ENCODE measurements at places on chromosomes 2 and 18. TPM values are rescaled to one million over a fixed set of nuclear protein-coding genes. Genes with fewer than 3 reads are reported as not detected.
A peak's percentile ranks its signal among the peaks of the same experiment; 100 is the strongest.

GRCh38 chr18:44393406-44393805 lies 287.3 kb upstream of the SETBP1 start:
- H3K27ac ChIP-seq, result no peak overlapping the region
- H3K4me3 ChIP-seq, result no peak overlapping the region
- no peak for DNase-seq
- H3K4me1 ChIP-seq, result no peaks in the 10 kb centered on the region
- H3K27me3 ChIP-seq, result no peaks in the 10 kb centered on the region

DNA sequence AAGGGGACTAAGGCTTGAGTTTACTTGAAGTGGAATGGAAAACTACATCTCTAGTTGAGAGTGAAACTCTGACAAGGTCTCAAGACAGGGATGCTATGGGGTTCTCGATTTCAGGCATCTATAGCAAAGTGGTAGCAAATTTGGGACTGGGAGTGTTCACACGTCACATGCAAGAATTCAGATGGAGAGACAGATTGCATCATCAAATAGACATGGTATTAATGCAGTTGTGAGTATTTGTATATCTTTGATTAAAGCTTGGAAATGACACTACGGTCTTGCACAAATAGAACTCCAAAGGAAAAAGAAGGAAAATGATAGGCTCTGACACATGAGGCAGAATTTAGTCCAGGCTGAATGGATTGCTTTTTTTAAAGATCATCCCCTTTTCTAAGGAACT lies 1061.6 kb upstream of the FANCL start:
- H3K4me1 ChIP-seq, result no peaks in the 10 kb centered on the region
- no peak for DNase-seq
- H3K4me3 ChIP-seq, result no peak overlapping the region
- H3K27me3 ChIP-seq, result no peaks in the 10 kb centered on the region
- no peaks in the 10 kb centered on the region for H3K36me3 ChIP-seq

FAM110C gene
- 23.8 TPM for total RNA-seq

TSGA10 gene
- 35.0 TPM for total RNA-seq

POTEI gene
- not detected for total RNA-seq

GRCh38 chr2:232800166-232800565 lies 23.8 kb upstream of the KCNJ13 start:
- no peak for DNase-seq
- H3K36me3 ChIP-seq, result no peaks in the 10 kb centered on the region
- H3K4me1 ChIP-seq, result peaks cover 15% of the 10 kb centered on the region
- H3K27me3 ChIP-seq, result no peaks in the 10 kb centered on the region

- no peak overlapping the region for H3K27ac ChIP-seq
- H3K4me1 ChIP-seq, result no peaks in the 10 kb centered on the region
- no peak overlapping the region for H3K4me3 ChIP-seq
- H3K36me3 ChIP-seq, result no peaks in the 10 kb centered on the region
- peak; percentile 31 for DNase-seq
- no peaks in the 10 kb centered on the region for H3K27me3 ChIP-seq
Observed at GRCh38 chr2:236352761-236353593, 88.8 kb upstream of the ASB18 start.

TTLL4 gene
- 5.7 TPM for total RNA-seq

BOLL gene
- 0.27 TPM for total RNA-seq

- no peaks in the 10 kb centered on the region for H3K36me3 ChIP-seq
- no peak for DNase-seq
- H3K27ac ChIP-seq, result no peak overlapping the region
- H3K4me1 ChIP-seq, result no peaks in the 10 kb centered on the region
- H3K4me3 ChIP-seq, result no peak overlapping the region
- H3K27me3 ChIP-seq, result no peaks in the 10 kb centered on the region
Observed at GRCh38 chr2:188285774-188286173, 5.9 kb upstream of the GULP1 start.

DNA sequence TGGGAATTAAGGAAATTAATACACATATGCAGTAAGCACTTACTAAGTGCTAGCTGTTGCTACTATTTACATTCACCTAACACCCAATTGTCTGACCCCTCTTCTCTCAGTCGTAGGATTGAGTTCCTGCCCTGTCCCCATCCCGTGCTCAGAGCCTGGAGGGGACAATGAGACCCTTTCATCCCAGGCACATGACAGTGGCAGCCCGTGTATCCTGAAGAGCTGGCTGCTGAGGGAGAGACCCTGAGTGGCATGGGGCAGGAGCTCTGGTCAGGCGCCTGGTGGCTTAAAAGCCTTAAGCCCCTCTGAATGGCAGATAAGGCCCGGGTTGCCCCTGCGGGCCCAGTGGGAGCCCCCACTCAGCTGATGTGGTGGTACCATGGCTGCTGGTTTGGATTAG lies 99.0 kb downstream of the DYSF start:
- no peak overlapping the region for H3K4me3 ChIP-seq
- H3K36me3 ChIP-seq, result no peaks in the 10 kb centered on the region
- DNase-seq, result no peak
- no peak overlapping the region for H3K27ac ChIP-seq

- H3K36me3 ChIP-seq, result no peaks in the 10 kb centered on the region
- H3K27ac ChIP-seq, result no peak overlapping the region
- DNase-seq, result no peak
Observed at GRCh38 chr18:34838669-34839068, 128.6 kb downstream of the DTNA start.

DNA sequence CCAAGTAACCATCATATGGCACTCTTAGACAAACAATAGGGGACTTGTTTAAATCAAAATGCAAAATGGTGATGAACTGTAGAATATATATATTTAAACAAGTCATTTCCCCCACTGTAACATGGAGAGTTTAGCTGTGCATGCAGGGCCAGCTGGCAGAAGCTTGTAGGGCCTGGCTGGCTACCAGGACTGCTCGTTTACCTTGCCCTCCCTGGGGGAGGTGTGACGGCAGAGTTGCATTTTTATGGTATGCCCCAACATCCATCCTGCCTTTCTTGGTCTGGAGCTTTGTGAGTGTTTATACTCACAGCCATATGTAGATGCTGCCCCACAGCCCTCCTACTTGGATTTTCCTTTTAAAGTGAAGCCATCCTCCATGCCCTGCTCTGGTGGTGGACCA lies 101.7 kb upstream of the ZFP36L2 start:
- no peak overlapping the region for H3K4me3 ChIP-seq
- H3K4me1 ChIP-seq, result peaks cover 59% of the 10 kb centered on the region
- peak; percentile 32 for DNase-seq
- no peak overlapping the region for H3K27ac ChIP-seq
- no peaks in the 10 kb centered on the region for H3K36me3 ChIP-seq

- H3K27me3 ChIP-seq, result no peaks in the 10 kb centered on the region
- H3K27ac ChIP-seq, result peak within 1 kb of the TSS; percentile 92
- H3K4me3 ChIP-seq, result peak within 1 kb of the TSS; percentile 76
- peak; percentile 79 for DNase-seq
Observed at GRCh38 chr2:64989126-64989981, at the start of gene SLC1A4. TSS of gene SLC1A4 (plus strand) at chr2:64989399. CDS start at chr2:64989644, 245 bp downstream.

GALNT14 gene
- 1.1 TPM for total RNA-seq

DNA sequence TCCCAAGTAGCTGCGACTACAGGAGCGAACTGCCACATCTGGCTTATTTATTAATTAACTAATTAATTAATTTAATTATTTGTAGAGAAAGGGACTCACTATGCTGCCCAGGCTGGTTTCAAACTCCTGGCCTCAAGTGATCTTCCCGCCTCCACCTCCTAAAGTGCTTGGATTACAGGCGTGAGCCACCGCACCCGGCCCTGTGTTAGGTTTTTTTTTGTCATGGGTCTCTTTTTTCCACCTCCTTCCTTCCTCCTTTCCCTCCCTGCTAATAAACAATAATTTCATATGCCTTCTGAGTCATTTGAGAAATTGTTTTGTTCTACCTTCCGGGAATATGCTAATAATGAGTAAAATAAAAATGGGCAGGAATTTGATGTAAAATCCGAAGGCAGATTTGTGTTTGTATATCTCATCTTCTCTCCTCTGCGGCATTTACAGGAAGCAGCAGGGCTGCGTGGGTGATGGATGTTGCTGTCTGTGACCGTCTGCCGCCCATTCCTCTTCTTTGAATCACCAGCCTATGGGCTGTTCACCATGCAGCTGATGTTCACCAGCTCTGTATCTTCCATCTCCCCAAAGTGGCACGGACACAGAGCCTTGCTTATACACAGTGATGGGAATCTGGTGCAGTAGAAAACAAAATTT lies 89.9 kb downstream of the ACSL3 start:
- no peak overlapping the region for H3K27ac ChIP-seq
- no peaks in the 10 kb centered on the region for H3K27me3 ChIP-seq
- H3K4me1 ChIP-seq, result no peaks in the 10 kb centered on the region

NT5DC4 gene
- total RNA-seq, result not detected

DNA sequence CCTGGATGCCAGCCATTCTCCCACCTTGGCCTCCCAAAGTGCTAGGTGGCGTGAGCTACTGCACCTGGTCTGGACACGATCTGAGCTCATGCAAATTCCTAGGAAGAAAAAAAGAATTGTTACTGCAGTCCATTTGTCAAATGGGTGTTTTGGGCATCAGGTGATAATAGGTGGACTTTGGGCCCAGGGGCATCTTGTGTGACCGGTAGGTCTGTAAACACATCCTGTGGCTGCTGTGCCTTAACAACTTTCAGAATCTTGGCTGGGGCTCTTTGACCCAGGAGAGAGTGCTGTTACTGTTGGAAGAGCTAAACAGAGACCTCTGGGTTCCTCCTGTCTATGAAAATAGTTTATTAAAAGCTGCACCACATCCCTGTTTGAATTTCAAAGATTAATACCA lies 34.9 kb upstream of the TFCP2L1 start:
- no peaks in the 10 kb centered on the region for H3K4me1 ChIP-seq
- H3K27ac ChIP-seq, result no peak overlapping the region
- no peaks in the 10 kb centered on the region for H3K27me3 ChIP-seq
- DNase-seq, result no peak

CACNB4 gene
- 3.1 TPM for total RNA-seq

DNA sequence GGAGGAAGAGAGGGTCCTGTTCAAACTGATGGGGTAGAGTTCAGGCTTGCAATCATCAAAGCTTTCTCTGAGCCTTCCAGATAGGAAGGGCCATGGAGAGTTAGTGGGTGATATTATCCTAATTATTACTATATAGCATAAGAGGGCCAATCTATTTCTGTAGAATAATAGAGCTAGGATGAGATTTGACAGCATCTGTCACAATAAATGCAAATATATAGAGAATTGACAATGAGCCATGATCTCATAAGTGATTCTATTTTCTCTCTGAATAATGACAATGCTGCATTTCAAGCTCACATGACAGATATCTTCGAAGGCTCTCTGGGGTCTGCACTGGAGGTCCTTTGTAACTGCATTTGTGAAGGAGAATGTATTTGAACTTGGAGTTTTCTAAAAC lies 521.9 kb upstream of the CELF4 start:
- no peaks in the 10 kb centered on the region for H3K4me1 ChIP-seq
- H3K36me3 ChIP-seq, result no peaks in the 10 kb centered on the region
- no peak overlapping the region for H3K4me3 ChIP-seq
- no peak for DNase-seq
- no peak overlapping the region for H3K27ac ChIP-seq

GRCh38 chr18:959854-960253 lies 55.2 kb downstream of the ADCYAP1 start:
- no peaks in the 10 kb centered on the region for H3K4me1 ChIP-seq
- H3K27me3 ChIP-seq, result no peaks in the 10 kb centered on the region
- no peak overlapping the region for H3K27ac ChIP-seq
- no peaks in the 10 kb centered on the region for H3K36me3 ChIP-seq

- H3K4me3 ChIP-seq, result no peak overlapping the region
- H3K36me3 ChIP-seq, result peaks cover 22% of the 10 kb centered on the region
- H3K27ac ChIP-seq, result peak overlapping the region; percentile 86
- H3K27me3 ChIP-seq, result no peaks in the 10 kb centered on the region
- H3K4me1 ChIP-seq, result peaks cover 30% of the 10 kb centered on the region
- DNase-seq, result peak; percentile 84
Observed at GRCh38 chr2:3460831-3461800, 58.2 kb downstream of the ADI1 start.
